ENCODE measurements at places on chromosomes 6 and 20.

GRCh38 chr6:19602434-19603013 is 234.6 kb upstream of the ID4 start:
- no peak for DNase-seq

DNA sequence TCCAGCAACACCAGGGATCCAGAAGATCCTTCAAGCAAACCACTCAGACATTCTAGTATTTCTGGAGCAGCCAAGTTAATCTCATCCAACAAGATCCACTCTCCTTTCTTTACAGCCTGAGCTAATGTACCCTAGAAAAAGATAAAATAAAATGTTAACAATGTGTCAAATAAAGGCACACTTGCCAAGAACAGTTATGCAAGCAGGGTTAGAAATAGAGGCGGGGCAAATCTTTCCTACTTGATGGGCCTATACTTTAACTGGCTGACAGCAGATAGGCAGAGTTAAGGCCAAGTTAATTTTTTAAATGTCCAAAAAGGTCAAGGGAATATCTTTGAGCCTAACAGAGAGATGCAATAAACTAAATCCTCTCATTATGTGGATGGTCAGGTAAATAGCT is 60.8 kb downstream of the MDN1 start:
- DNase-seq, result no peak

DNA sequence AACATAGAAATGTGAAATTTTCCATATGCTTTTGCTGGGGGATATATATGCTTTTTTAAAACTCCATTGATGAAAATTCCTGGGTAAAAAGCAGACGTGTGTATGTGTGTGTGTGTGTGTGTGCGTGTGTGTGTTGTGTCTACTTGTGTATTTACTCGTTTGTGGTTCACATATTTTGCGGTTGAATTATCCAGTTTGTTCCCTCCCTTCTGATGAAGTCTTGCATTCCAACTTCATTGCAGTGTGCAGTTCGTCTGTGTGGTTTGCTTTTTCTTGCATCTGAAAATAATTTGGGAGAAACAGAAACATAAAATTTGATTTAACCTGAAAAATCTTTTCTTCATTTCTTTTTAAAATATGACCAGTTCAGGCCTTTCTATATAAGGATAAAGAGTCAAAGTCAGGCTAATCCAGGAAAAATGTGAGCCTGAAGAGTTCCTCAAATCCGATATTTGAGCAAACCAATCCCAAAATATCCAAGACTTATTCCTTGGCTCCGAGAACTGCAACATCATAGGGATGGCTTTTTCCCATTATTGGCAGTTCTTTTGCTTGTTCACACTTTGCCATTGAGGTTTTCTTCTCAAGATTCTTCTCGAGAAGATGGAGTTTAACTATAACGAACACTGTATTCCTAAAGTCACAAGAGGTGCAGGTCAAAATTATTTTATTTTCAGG is 202.2 kb upstream of the CCN2 start:
- DNase-seq, result no peak

- DNase-seq, result no peak
Observed at GRCh38 chr6:80020381-80021120, 16.1 kb downstream of the TTK start.

- no peak for DNase-seq
Observed at GRCh38 chr6:63790334-63790733, 154.7 kb downstream of the PHF3 start.

DNA sequence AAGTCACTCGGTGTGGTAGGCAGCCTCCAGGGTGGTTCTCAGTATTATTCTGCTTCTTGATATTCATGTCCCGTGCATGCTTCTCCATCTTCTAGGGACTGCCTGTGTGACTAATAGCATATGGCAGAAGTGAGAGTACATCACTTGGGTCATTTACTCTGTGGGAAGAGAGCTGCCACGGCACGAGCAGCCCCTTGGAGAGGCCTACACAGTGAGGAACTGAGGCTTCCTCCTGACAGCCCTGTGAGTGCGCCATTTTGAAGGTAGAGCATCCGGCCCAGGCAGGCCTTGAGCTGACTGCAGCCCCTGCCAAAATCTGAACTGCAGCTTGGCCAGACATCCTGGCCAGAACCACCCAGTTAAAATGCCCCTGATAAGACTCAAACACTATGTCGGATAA is 17.3 kb upstream of the MCUR1 start:
- DNase-seq, result no peak

DNA sequence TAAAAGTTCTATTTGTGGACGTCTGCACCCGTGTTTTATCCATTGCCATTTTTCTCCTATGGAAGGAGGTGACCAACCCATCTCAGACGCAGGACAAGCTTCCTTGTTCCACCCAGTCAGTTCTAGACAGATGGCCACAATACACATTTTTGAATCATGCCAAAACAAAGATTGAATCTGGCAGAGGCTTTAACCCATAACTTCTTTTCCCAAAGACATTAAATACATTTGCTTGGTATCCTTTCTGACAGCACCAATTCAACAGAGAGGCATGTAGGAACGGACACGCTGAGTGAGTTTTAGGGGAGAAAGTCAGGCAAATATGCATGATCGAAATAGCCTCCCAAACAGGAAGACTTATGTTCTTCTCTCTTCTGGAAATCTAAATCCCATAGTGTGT is 552.7 kb upstream of the AGPAT4 start:
- no peak for DNase-seq

GRCh38 chr6:35673755-35674154 is 15.0 kb downstream of the FKBP5 start:
- DNase-seq, result no peak

GRCh38 chr6:72739368-72739779 is 117.5 kb downstream of the KCNQ5 start:
- no peak for DNase-seq

DNA sequence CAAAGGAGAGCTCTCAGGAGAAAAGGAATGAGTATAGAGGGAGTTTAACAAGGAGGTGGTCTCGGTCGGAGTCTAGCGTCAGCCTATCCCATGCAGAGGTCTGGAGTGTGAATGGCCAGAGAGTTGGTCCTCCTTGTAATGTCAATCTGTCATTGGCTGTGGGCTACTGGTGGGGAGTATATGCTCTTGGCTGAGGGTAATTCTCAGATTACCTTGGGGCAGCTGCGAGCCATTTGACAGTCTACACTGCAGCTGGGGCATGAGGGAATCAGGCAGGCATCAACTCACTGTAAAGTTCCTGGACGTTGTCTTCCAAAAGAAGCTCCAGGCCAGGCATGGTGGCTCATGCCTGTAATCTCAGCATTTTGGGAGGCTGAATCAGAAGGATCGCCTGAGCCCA is 48.1 kb downstream of the EBF4 start:
- no peak for DNase-seq

DNA sequence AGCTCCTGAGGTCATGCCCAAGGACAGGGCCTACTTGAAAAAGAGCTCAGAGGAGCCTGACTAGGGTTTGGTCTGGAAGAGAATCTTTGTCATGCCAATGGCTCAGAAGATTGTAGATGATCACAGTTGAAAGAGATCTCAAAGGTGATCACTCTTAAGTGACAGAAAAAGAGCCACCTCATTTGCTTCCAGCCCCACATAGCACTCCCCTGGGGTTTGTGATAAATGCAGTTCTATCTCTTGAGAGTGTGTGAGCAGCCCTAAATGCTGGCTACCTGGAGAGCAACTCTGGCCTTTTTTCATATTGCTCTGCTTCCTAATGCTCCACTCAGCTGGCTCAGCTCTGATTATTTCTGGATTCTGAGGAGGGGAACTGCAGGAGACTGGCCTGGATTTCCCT is 39.3 kb downstream of the KLHL32 start:
- no peak for DNase-seq

- DNase-seq, result no peak
Observed at GRCh38 chr6:83536647-83537589, 24.6 kb downstream of the PRSS35 start.

GRCh38 chr20:21063276-21063675 is 42.9 kb downstream of the LINC00237 start:
- no peak for DNase-seq

DNA sequence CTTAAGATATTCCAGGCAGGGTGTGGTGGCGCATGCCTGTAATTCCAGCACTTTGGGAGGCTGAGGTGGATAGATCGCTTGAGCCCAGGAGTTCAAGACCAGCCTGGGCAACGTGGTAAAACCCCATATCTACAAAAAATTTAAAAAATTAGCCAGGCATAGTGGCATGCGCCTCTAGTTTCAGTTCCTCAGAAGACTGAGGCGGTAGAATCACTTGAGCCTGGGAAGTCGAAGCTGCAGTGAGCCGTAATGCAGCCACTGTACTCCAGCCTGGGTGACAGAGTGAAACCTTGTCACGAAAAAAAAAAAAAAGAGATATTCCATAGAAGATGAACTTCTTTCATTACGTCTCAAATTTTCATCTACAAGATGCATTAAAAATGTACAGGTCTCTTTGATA is 46.7 kb upstream of the ISM1 start:
- DNase-seq, result no peak

GRCh38 chr6:138996524-138996923 is 8.5 kb upstream of the REPS1 start:
- DNase-seq, result no peak

- no peak for DNase-seq
Observed at GRCh38 chr20:21272279-21272678, 30.9 kb upstream of the XRN2 start.

DNA sequence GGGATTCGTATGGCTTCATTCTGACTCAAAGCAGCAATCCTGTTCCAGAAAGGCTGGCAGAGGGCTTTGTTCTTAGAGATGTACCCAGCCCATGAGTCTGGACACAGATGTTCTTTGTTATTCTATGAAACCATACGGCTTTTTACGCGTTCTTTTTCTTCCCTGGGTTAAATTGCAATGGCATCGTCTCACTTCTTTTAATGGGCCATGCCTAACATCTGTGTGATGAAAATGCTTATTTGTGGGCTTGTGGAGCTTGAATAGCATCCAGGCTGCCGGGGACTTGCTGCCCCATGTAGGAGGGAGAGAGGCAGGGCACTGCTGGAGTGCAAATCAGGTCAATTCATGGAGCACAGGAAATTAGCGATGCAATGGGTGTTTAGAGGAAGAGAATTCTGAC is 19.4 kb downstream of the FAM50B start:
- no peak for DNase-seq

DNA sequence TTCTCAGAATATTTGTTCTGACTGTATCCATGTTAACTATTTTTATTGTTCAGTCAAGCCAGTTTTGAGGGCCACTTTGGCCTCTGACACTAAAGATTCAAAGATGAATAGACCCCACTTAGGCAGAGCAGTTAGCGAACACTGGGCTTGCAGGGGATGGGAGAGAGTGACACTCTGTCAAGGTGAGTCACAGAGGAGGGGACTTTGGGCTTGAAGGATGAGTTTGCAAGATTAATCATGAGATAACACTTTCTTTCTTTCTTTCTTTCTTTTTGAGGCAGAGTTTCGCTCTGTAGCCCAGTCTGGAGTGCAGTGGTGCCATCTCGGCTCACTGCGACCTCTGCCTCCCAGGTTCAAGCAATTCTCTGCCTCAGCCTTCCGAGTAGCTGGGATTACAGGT is 46.4 kb downstream of the SPATA2 start:
- DNase-seq, result no peak
